ENCODE measurements at places on chromosomes 2 and 18.

DNA sequence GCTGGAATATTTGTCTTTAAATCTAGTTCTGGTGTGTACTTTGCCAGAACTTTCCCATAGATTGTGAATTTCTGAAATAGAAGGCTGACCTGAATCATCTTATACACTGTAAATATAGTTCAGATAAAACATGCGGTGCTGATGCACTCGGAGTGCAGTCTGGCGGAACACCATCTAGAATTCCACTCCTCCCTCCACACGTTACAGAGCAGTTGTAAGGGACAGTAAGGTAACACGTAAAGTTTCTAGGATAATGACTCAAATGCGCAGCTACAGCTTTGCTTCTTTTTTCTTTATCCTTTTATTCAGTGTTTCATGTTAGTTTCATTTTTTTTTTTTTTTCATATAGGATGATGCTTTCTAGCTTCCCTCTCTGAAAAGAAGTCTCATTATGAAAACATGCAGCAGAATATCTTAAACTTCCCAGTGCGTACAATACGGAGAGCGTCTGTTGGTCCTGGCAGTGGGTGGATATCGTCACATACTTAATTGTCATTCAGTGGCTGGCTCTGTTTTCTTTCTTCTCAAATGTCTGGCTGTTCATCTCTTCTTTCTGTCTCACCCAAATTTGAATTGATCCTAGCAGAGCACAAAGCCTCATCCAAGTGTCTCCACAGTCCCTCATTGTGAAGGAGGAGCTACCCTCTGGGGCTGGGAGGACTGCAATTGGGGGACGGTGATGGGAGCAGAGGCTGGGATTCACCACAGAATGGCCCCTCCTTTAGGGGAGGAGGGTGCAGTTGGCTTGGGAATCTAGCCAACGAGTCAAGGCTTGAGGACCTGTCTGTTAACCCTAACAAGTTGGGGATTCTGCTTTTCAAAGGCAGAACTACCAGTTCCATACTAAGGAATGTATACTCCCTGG lies 138.8 kb downstream of the MYT1L start:
- DNase-seq = no peak

DNA sequence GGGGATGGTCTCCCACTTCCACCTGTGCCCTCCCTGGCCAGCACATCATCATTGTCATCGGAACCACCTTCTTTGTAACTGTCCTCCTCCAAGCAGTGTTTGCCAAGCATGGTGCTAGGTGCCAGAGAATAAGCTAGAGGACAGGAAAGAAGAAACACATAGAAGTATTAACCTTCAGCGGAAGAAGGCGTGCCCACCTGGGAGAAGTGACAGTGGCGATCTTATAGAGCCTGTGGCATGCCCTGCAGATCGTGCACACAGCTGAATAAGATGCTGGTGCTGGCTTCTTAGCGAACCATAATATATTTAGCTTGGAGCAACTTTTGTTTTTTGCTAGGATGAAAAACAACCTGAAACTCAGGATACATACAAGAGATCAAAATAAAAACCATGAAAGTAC lies 148.0 kb downstream of the FAM210A start:
- no peak for DNase-seq

DNA sequence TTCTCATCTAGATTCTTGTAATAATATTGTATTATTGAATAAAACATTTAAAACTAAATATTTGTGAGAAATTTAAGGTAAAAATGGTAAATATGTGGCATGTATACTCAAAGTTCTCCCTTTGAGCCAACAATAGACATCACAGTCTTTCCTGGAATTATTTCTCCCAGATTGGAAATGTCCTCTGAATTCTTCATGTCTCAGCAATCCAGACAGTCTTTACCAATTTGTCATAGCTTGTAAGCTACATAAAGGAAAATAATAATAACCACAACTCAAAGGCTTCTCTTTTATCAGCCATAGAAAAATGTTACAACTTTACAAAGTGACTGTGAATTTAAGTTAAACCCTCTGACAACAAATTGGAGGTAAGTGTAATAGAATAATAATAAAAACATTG lies 784.9 kb downstream of the EPHA4 start:
- DNase-seq = no peak

DNA sequence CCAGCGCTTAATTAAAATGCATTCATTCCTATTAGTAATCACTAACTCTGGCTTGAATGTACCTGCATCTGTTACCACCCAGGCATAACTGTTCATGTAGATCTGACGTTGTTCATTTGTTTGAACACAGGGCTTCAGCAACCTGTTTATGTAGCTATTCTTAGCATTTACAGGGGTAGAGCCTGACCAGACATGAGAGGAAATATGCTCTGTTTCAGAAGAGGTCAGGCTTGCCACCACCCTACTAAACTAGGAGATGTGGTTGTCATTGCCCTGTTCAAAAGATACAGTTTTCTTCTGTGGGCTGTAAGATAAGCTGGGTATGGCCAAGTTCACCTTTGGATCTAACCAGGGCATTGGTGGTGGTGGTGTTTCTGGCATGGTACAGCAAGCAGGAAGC lies 8.8 kb downstream of the MGAT5 start:
- DNase-seq = no peak

- DNase-seq = no peak
Observed at GRCh38 chr2:232139786-232140562, 178.5 kb downstream of the DIS3L2 start.

DNA sequence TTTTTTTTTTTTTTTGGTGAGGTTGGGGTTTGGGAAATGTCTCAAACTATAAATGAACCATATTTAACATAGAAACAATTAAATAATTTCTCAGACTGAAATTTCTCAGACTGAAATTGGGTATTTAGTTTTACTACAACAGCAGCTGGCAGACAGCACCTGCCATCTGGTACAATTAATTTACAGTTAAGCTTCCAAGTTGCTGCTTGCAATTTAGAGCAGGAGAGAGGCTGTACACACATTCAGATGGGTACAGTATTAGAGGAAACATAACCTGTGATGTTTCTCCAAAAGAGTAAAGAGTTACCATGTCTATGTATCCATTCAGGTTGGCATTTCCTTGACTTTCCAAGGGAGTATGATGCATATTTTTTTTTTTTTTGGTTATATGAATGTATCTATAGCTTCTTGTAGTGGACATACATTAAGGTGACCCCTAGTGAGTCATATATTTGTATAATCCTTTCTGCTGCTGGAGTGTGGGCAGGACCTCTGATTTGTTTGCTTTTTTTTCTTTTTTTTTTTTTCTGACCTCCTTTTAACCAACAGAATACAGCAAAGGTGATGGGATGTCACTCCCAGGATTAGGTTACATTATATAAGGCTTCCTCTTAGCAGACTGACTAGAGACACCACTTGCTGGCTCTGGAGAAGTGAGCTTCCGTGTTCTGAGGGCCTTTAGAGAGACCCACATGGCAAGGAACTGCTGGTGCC lies 201.7 kb downstream of the PTH2R start:
- no peak for DNase-seq

DNA sequence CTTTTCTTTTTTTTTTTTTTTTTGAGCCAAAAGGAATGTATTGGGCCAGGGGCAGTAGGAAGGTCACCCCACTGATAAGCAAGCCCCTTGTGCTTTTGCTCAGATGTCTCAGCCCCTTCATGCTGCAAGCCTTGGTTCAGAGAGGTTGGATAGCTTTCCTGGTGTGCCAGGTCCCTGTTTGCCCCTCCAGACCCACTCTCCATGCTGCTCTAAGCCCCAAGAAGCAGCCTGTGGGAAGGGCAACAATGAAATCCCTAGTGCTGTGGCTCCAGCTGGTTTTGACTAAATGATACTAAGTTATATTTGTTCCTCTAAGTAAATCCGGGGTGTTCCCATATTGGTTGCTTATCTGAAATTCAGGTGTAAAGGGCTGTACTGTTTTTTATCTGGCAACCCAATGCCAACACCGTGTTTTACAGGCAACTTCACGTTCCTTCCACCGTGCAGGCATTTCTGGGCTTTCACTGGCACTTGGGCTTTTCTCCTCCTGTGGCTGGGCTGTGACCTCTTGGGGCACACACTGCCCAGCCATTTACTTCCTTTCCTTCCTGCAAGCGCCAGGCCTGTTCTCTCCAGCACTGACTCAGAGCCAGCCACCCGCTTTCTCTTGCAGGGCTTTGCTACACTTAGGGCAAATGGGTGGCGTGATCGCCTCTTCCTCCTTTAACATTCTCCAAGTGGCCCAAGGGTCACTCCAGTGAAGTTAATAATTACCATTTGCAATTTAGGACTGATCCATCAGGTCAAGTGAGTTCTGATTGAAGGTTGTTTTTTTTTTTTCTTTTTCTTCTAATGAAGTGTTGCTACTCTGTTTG lies 21.6 kb downstream of the MERTK start:
- DNase-seq = no peak

DNA sequence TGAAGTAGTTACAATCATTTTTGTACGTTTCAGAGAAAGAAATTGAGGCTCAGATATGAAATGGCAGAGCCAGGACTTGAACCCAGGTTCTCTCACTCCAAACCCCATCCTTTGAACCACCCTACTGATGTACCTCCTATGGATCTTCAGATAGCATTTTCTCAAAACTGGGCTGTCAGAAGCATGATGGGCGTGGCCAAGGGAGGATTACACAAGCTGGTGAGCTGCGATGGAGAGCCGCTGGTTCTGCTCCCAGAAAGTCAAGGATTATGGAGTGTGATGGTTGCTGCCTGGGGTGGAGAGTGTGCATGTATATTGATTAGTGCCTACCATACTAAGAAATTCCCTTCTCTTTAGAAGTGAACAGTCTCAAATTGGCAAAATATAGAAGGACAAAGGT lies 47.0 kb upstream of the PPP1CB start:
- no peak for DNase-seq

- DNase-seq = no peak
Observed at GRCh38 chr2:158783923-158784322, 11.2 kb upstream of the DAPL1 start.

DNA sequence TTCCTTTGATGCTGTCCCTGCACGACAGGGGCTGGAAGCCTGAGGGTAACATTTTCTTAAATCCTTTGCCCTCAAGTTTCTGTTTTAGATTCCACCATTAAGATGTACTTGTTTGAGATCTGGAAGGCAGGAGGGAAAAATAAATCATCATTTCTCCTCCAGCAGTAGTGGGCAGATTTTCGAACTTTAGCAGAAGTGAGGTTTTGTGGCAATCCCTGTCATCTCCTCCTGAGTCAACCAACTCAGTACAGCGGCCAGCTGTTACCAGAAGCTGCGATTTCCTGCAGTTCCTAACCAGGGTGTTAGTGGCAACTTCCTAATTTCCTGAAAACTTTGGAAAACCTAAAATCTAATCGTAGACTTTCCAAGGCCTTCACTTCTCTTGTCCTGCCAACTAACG lies 517.2 kb upstream of the ACVR2A start:
- DNase-seq = no peak

- DNase-seq = no peak
Observed at GRCh38 chr2:128292599-128293425, 25.9 kb downstream of the HS6ST1 start.

DNA sequence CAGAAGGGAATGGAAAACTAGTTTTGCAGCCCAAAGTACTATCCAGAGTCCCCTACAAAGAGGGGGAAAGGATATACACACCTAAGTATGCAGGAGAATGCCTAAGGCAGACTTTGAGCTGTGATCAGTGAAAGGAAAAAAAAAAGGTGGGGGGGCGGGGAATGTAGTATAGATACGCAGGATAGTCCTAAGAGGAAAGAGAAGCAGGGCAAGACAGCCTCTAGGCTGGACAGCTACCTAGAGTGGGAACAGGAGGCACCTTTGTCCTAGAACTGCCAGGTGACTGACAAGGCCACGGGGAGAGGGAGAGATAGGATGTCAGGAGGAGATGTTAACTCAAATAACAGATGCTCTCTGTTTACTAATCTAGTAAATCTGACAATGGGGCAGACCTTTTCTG lies 6.0 kb downstream of the REEP1 start:
- DNase-seq = no peak
